ENCODE measurements at places on chromosomes 1 and 21.

- DNase-seq: no peak
These were observed 274.2 kb upstream of the KAZN start for GRCh38 chr1:14324248-14324630.

- DNase-seq: no peak
These were observed 257.2 kb downstream of the NPHP4 start for GRCh38 chr1:5734996-5735395.

DNA sequence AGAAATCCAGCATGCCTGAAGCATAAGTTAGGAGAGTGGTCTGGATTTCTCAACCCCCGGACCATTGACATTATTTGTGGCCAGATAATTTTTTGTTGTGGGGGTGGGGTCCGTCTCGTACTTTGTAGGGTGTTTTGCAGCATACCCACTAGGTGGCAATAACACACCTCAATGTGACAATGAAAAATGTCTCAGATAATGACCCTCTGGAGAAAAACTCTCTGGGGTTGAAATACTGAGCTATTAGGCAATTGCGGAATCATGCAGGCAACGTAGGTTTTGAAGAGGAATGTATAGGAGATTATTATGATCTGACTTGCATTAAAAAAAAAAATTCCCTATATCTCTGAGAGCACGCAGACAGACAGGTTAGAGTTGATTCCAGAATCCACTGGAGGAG is 25.3 kb upstream of the RRP15 start:
- DNase-seq: no peak

GRCh38 chr1:26126321-26127084 is 14.9 kb downstream of the PDIK1L start:
- DNase-seq: peak; percentile 36

- no peak for DNase-seq
These were observed 70.3 kb downstream of the SERINC2 start for GRCh38 chr1:31483012-31483946.

- no peak for DNase-seq
These were observed 269.0 kb downstream of the SEC16B start for GRCh38 chr1:177700856-177701255.

GRCh38 chr1:168419736-168420135 is 124.1 kb downstream of the XCL2 start:
- DNase-seq: no peak

GRCh38 chr21:33042812-33043211 is 17.1 kb downstream of the OLIG2 start:
- DNase-seq: no peak

GRCh38 chr21:22711636-22712035 is 1713.4 kb downstream of the NCAM2 start:
- DNase-seq: no peak

DNA sequence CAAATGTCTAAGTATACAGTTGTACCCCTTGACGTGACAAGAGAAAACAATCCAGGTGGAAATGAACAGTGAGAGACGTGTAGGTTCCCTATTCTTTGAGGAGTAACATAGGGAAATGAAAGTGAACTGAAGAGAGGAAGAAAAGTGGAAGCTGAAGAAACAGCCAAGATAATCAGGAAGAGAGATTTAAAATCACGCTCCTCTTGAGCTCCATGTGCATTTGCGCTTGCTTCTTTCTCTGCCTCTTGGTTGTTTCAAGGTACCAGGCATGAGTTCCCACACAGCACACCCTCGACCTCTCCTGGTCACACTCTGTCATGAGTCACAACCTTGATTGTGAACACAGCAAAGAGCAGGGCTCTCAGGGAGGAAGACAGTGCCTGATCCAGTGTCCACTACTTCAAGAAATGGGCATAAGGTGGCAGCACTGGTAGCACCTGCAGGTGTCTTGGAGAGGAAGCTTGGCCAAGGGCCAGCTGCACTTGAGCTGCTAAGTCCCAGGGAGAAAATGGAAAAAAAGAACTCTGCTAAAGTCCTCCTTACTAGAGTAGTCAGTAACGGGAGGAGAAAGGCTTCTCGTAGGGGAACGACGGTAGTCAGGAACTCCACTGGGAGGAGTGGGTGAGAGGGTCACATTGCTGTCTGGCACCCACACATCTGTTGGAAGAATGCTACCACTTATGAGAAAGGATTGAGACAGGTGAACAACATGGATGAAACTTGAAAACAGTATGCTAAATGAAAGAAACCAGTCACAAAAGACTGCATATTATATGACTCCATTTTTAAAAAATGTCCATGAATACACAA is 18.3 kb upstream of the ARID1A start:
- peak; percentile 60 for DNase-seq

- no peak for DNase-seq
These were observed 57.5 kb upstream of the RBM15 start for GRCh38 chr1:110281363-110282290.

GRCh38 chr1:36223381-36223995 is 755 bp upstream of the THRAP3 start:
- DNase-seq: peak; percentile 39

DNA sequence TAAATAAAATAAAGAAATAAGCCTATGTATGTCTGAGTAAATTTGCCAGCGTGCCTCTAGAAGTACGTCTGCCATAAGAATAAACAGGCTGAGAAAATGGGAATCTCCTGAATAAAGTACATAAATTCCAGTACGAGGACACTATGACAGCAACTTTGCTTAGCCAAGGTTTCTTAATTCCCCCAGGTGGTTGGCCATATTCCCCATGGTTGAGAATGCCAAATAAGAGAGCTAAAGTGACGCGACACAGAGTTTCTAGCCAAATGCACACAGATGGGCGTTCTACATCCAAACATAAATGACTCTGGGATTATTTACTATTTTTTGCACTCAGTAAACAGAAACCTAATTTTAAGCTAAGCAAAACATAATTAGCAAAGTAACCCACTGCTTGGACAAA is 19.5 kb downstream of the KCNH1 start:
- no peak for DNase-seq

Measured in stimulated activated CD4-positive, alpha-beta T cell treated with anti-CD3 and anti-CD28 coated beads, Interleukin-15, amount 100 ng/mL, for 24 hours (primary cell).